ENCODE measurements at places on chromosomes 12 and 14.

GRCh38 chr12:12156116-12156515, 85.4 kb downstream of the BCL2L14 start:
- no peak for DNase-seq

DNA sequence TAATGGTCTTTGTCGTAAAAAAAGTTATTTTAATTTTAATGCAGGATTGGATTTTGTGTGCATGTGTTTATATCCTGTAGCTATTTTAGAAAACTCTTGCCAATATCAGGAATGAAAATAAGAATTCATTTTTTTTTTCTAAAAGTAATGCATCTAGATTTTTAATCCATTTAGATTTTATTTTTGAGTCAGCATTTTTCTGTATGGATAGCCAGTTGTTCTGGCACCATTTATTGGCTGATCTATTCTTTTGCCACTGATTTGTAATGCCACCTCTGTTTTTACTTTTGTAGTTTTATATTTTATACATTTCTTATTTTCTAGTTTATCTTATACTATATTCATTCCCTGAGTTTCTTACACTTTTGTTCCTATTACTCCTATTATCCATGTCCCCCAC, 343.0 kb downstream of the FOXG1 start:
- no peak for DNase-seq

GRCh38 chr14:69342928-69343525, 55.1 kb downstream of the ERH start:
- DNase-seq = no peak

GRCh38 chr14:59454139-59454538, 11.0 kb downstream of the GPR135 start:
- no peak for DNase-seq

DNA sequence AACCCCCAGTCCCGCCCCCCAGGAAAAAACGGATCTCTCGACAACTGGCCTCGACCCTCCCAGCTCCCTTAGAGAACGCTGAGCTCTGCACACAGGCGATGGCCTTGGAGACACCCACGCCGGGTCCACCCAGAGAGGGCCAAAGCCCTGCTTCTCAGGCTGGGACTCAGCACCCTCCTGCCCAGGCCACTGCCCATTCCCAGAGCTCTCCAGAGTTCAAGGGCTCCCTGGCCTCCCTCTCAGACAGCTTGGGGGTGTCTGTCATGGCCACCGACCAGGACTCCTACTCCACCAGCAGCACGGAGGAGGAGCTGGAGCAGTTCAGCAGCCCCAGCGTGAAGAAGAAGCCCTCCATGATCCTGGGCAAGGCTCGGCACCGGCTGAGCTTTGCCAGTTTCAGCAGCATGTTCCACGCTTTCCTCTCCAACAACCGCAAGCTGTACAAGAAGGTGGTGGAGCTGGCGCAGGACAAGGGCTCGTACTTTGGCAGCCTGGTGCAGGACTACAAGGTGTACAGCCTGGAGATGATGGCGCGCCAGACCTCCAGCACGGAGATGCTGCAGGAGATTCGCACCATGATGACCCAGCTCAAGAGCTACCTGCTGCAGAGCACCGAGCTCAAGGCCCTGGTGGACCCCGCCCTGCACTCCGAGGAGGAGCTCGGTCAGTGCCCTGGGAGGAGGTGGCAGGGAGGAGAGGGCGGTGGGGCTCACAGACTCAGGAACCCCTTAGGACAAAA, 95.8 kb downstream of the LGMN start:
- DNase-seq = no peak

DNA sequence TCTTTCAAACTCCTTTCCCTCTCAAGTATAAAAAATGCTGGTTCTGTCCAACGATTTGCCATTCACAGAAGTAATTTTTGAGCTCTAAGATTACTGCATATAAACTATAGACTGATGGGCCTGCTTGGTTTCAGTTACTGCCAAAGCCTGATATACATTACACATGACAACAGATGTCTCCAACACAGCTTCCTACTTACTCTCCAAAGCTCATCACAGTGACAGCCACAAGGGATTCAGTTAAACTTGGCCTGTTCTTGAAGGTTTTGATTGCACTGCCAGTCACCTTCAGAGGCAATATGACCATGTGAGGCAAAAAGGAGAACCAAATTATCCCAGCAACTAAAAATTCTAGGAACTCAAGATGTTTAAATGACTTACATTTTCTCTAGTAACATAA, 30.1 kb downstream of the STXBP6 start:
- no peak for DNase-seq

GRCh38 chr12:108507971-108508642, 7.0 kb upstream of the FICD start:
- no peak for DNase-seq

DNA sequence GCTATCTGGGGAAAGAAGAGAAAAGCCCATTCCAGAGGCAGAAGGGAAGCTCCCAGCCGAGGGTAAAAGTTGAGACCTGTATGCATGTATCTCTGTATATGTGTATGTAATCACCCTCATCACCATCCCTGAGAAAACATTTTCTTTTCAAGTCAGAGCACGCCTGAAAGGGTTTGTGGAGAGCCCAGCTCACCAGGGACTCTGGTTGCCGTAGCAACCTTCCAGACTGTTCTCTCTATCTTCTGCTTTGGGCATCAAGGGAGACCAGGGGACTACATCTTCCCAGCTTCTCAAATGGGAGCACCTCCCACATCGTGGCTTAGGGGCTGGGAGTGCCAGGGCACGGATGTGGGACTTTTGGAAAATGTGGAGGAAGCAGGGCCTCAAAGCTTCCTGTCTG, 93.5 kb downstream of the GALNT8 start:
- DNase-seq = no peak

- no peak for DNase-seq
These were observed 67.9 kb downstream of the FAR2 start for GRCh38 chr12:29216797-29217575.

All from activated naive CD8-positive, alpha-beta T cell treated with anti-CD3 and anti-CD28 coated beads, Interleukin-2, amount 50 U/mL, for 16 hours (primary cell).